ENCODE measurements at places on chromosomes 7 and 10.

- DNase-seq: no peak
Observed at GRCh38 chr10:33178026-33178755, 156.3 kb downstream of the NRP1 start.

DNA sequence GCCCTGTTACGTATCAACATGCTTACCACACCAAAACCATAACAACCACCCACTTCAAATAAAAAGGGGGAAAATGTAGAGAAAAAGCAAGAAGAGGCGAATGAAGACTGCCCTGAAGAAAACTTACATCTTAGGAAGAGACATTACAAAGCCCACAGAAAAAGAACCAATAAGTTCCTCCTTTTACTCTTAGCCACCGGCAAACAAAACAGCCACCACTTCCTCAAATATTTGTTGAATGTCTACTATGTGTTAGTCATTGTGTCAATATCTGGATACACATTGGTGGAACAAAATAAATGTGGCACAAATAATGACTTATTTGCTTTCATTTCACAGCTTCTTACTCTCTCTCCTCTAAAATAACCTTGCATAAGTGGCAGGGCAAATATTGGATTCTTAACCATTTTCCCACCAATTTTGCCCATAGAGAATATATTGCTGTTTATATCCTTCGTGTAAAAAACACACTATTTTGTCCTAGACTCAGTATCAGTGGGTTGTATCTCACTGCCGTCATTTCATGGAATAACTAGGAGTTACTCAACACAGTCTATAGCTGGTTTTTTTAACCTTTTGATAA lies 106.8 kb downstream of the ANK3 start:
- peak; percentile 28 for DNase-seq

- DNase-seq: no peak
Observed at GRCh38 chr7:134888141-134888740, 98.1 kb upstream of the AGBL3 start.

DNA sequence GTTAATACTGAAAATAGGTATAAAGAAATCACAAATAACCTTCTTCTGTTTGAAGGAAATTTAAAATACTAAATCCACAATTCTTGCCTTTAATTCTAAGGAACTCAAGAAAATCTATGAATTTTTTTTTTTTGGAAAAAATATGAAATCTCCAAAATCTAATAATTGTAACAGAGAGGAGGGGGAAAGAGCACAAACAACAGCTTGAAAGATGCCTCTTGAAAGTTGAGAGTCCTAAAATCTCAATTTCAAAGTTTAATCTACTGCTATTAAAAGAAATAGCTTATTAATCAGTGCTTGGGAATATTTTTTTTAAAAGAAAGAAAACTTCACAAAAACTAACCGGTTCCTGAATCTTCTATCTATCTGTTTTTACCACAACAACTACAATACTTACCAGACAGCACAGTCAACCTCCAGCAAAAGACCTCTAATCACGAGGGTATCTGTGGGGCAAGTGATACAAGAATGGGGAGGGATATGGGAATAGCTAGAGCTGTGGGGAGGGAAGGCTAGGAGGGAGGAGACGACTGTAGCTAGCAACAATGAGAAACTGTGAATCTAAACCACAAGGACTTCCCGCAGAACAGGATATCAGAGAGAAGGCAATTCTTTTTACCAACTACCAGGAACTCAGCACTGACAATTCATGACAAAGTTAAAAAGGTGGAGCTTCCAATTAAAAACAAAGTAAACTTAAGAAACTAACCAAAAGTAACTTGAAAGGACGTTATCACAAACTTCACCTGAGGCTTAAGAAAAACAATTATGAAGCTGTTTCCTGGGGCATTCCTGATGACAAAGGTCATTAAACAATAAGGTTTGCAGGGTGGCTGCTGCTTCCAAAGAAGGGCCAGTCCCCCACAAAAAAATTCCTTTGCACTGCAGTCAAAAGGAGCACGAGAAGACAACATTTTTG lies at the start of gene USP54:
Gene USP54, minus strand, starts transcription at position 462 of the 919 bp plus-strand sequence. CDS start 15,684 bp downstream, outside the sequence.
- peak; percentile 75 for DNase-seq

DNA sequence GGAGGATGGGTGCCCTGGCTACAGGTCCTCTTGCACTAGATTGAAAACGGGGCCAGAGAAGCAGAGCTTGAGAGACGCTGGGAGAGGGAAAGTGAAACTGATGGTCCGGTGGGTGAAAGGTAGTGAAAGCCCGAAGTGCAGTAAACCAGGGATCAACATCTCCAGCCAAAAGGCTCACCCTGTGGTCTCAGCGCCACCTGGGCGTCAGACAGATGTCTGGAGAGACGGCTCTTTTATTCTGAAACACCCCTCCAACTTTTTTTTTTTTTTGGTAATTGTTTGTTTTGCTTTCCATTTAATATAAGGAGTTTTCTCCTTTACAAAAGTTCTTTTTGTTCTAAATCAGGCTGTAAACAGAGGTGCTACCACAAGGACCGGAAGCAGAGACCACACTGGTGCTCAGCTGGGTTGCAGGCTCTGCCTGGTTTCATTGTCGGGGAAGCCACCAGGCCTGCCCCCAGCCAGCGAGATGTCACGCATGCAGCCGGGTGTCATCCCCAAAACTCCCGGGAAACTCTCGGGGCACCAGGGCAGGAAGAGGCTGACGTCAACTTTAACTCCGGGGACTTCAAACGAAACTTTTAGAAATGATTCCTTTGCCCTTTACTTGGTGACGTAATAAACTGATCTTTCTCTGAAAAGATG lies 11.2 kb downstream of the IL2RA start:
- no peak for DNase-seq

- no peak for DNase-seq
Observed at GRCh38 chr7:150507947-150508602, 6.6 kb upstream of the GIMAP7 start.

GRCh38 chr7:110568388-110568787 lies 522.5 kb upstream of the LRRN3 start:
- DNase-seq: no peak

DNA sequence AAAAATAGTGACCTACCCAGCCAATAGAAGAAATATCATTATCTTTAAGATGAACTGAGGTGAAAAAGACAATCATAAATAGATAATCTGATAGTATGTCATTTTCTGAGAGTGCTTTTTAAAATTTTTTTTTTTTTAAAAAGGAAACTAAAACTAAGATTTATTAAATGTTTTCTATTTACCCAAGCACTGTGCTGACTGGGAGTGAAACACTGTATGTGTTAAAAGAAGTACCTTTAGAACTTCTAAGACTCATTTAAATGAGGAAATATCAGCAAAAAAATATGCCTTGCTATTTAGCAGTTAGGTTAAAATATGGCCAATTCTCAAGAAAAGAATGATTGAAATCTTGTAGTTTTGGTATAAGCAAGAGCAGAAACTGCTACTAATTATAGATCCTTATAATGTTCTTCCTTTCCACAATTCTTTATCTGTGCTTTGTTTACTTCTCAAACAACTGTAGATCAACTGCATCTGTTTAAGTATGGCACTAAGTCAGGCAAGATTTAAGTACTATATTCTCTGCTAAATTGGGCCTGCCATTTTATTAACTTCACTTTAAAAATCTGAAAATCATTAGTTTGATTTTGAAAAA lies 39.5 kb upstream of the WNT2 start:
- no peak for DNase-seq

- DNase-seq: no peak
Observed at GRCh38 chr7:289209-289755, 688 bp upstream of the FOXL3 start.

GRCh38 chr10:78066728-78067430 lies 33.2 kb downstream of the RPS24 start:
- no peak for DNase-seq

- DNase-seq: no peak
Observed at GRCh38 chr10:15518250-15518649, 147.2 kb upstream of the FAM171A1 start.

GRCh38 chr10:7410862-7411670 lies at the start of gene SFMBT2:
TSS of gene SFMBT2 (minus strand) at chr10:7411034. CDS start at chr10:7381898, 29,136 bp downstream.
- peak; percentile 63 for DNase-seq

GRCh38 chr10:123083811-123084210 lies 52.0 kb upstream of the HMX3 start:
- DNase-seq: no peak

DNA sequence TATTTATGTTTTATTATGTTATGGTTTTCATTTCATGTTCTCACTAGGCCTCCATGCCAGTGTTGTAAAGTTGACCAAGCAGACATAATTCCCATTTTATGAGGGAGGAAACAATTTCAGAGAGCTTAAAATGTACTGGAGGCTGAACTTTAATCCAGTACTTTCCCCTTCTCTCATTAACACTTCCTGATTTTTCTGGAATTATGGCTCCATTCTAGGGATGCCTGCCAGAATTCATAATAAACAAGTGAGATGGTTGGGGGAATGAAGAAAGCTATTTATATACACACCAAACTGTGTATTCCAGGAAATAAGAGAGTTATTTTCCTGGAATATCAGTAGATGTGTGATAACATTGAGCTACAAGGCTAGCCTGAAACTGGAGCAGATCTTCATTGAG lies 6.9 kb downstream of the TMEM236 start:
- DNase-seq: no peak

- no peak for DNase-seq
Observed at GRCh38 chr7:118110178-118110925, 73.6 kb upstream of the LSM8 start.

DNA sequence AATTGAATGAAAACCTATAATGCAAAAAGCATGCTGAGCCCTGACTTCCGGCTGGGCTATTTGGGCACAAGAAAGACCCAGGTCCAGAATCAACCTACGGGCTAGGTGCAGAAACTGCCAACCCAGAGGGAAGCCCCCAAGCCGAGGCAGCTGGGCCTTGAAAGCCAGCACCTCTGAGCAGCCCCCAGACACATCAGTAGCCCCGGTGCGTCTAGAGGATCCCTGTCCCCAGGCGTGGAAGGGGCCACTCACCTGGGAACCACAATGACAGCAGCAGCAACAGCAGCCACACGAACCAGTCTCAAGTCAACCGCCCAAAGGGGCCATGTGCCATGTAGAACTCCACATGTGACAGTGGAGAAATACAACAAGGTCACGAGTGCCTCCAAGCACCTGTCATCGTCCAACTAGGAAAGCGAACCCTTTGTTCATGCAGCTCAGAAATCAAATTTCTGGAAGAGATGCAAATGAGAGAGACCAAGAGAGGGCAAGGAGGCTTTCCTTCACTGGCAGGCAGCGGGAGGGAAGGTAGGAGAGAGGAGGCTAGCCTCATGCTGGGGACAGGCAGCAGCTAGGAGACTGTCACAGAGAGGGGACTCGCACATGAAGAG lies 57.5 kb upstream of the CHST15 start:
- no peak for DNase-seq

GRCh38 chr7:18064242-18064838 lies 36.7 kb upstream of the PRPS1L1 start:
- DNase-seq: no peak

DNA sequence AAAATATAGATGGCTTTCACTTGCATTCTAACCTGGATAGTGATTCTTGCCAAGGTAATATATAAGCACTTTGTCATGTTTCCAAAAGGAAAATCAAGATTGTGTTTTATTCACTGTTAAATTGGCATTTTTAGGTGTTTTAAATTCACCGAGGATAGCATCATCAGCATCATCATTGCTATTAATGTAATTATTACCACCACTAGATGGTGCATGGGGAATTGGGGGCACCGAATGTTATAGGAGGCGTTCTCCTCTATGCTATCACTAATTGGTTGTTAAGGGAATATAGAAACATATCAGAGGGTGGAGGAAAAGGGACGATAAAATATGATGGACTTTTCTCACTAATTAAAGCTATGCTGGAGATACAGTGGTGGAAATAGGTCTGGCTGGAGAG lies 95.5 kb downstream of the CELF2 start:
- DNase-seq: no peak

- DNase-seq: no peak
Observed at GRCh38 chr10:23694921-23695824, 256.3 kb downstream of the OTUD1 start.

Data from midbrain (tissue), 1 donor.